Activated naive CD8-positive, alpha-beta T cell treated with anti-CD3 and anti-CD28 coated beads, Interleukin-2, amount 10 ng/mL, durations not matched to agents 7 days and 5 days (primary cell): ENCODE measurements at places on chromosomes 11 and 22.
A peak's percentile ranks its signal among the peaks of the same experiment; 100 is the strongest.

DNA sequence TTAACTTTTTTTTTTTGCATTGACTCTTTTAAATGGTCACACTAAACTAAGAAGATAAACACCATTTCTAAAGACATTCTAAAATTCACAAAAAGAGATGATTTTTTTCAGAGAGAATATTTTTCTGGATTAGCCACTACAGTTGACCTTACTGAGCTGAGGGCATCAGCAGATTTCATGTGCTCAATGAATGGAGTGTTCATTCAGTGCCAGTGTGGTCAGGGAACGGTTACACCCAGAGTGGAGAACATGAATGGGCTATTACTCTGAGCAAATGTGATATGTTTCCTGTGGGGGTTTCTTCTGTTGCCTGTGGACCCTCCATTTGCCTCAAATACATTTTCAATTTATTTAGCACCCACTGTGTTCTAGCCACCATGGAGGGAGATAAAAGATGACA is 19.1 kb downstream of the PKNOX2 start:
- no peak for DNase-seq

- DNase-seq: peak; percentile 60
These were observed 16.6 kb upstream of the SPTBN2 start for GRCh38 chr11:66745356-66746235.

GRCh38 chr11:33640730-33641371 is 59.8 kb downstream of the C11orf91 start:
- no peak for DNase-seq

- no peak for DNase-seq
These were observed 145.7 kb downstream of the TTC17 start for GRCh38 chr11:43504316-43504950.
